ENCODE measurements at places on chromosomes 13 and 19.

- DNase-seq = no peak
These were observed 20.8 kb upstream of the IPO5 start for GRCh38 chr13:97932647-97933046.

- no peak for DNase-seq
These were observed 136.1 kb downstream of the PCDH9 start for GRCh38 chr13:67094078-67094477.

- DNase-seq = no peak
These were observed 28.2 kb downstream of the FCGBP start for GRCh38 chr19:39906283-39906682.

DNA sequence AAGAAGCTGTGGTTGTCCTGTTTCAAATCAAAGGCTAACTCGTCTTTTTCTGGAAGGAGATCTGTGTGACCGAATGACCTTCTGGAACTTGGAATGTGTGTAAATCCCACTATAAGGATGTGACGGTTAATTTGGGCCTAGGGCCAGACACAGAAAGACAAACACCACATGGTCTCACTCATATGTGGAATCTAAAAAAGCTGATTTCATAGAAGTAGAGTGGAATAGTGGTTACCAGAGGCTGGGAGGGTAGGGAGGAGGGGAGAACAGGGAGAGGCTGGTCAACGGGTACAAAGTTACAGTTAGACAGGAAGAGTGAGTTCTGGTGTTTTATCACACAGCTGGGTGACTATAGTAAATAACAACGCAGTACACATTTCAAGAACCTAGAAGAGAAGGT lies 39.3 kb upstream of the RGCC start:
- DNase-seq = no peak

- no peak for DNase-seq
These were observed 25.1 kb downstream of the FPR3 start for GRCh38 chr19:51820011-51820410.

DNA sequence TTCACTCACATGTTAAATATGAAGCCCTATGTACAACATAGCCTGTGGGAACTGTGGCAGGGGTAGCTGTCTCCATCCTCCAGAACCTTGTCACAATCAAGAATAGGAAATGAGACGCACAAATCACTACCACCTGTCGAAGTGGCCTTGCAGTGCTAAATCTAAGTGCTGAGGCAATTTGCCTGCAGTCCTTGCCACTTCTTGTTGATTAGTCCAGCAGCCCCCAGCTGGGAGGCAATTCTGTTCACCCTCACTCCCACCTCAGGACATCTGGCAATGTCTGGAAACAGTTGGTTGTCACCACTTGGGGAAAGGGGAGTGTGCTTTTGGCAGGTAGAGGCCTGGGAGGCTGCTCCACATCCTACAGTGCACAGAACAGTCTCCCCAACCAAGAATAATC lies 10.7 kb downstream of the RFX2 start:
- DNase-seq = no peak

Data from NCI-H1436 treated with DMSO at 0.1 percent for 48 hours (cell line).